ENCODE measurements at places on chromosomes 4 and X. TPM values are rescaled to one million over a fixed set of nuclear protein-coding genes. Genes with fewer than 3 reads are reported as not detected.

DNA sequence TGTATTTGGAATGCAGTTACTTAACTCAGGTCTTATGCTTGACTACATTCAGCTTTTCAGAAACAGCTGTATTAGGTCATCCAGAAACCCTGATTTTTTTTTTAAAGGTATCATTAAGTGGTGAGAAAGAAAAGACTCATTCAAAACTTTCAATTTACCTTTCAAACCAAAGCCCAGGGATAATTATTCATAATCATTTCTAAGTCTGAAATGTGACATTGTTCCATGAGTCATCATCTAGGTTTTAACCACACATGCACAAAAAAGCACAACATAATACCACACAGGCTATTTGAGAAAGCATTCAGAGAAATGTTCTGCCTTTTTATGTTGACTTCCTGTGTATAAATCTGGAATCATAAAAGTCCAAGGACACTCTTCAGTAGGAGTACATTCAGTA is 288.2 kb downstream of the IL1RAPL2 start:
- no peak for DNase-seq

GRCh38 chr4:128483816-128484215 is 196.2 kb upstream of the PGRMC2 start:
- peak; percentile 85 for DNase-seq

MID2 gene
- polyA plus RNA-seq = 5.9 TPM

DNA sequence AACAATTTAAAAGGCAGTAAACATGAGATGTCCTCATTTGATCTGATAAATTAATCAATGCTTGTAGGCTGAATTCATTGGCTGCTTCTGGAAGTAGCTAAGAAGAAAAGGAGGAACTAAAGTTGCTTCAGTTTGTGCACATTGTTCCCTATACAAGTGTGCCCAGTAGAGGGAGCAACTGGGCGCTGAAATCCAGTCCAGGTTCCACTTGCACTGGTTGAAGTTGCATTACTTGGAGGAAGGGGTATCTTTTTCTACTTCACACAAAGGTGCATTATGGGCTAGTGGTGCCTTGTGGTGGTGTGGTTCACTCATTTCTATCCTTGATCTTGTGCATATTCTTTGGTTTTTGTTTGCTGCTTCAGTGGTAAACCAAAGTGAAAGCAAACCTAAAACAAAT is 67.9 kb upstream of the SOX3 start:
- peak; percentile 20 for DNase-seq

DCLK2 gene
- 6.9 TPM for polyA plus RNA-seq

DNA sequence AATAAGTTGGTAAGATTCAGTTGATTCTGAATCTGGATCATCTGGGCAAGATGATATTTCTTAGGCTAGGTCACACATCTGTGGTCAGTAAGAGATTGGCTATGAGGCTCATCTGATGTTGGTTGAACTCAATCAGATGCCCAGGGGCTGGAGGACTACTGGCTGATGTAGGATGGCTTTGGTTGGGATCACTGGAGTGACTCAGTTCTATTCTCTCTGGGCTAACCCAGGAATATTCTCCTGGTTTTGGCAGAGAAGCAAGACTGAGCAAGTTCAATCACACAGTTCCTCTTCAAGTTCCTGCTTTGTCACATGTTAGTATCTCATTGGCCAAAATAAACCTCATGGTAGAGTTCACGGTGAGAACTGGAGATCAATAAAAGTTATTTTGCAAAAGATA is 902.3 kb upstream of the SLIT2 start:
- no peak for DNase-seq

All from muscle of leg (tissue), 16 donors.